ENCODE measurements at places on chromosomes 4 and X. TPM values are rescaled to one million over a fixed set of nuclear protein-coding genes. Genes with fewer than 3 reads are reported as not detected.

Gene AFAP1
- total RNA-seq = 92.8 TPM

Gene AADAT
- total RNA-seq = 2.2 TPM

Gene CFI
- 45.9 TPM for total RNA-seq

Gene MAP7D2
- 0.58 TPM for total RNA-seq

Gene TNMD
- not detected for total RNA-seq

Gene TNIP3
- total RNA-seq = 4.4 TPM

Gene LUZP4
- not detected for total RNA-seq

Gene HPSE
- 3.5 TPM for total RNA-seq

Gene RADX
- total RNA-seq = not detected

Gene EFNB1
- total RNA-seq = 130 TPM

Gene DLG3
- 5.9 TPM for total RNA-seq

Gene DGKK
- not detected for total RNA-seq

Gene SAT1
- 334 TPM for total RNA-seq

Gene TEX13C
- total RNA-seq = not detected

Gene DTHD1
- not detected for total RNA-seq

Gene IL13RA2
- 0.12 TPM for total RNA-seq

Gene KCNE5
- total RNA-seq = not detected

Gene LEF1
- total RNA-seq = 0.58 TPM

Gene SPANXC
- not detected for total RNA-seq

Gene HERC6
- total RNA-seq = 13.1 TPM

Gene NXT2
- 2.2 TPM for total RNA-seq

Gene GAGE10
- total RNA-seq = not detected

Gene CT45A6
- not detected for total RNA-seq

Gene ABCE1
- total RNA-seq = 123 TPM

Gene RIBC1
- total RNA-seq = 2.3 TPM

Gene JAKMIP1
- not detected for total RNA-seq

Gene GALNTL6
- 0.35 TPM for total RNA-seq

Gene FRMD7
- total RNA-seq = not detected

Gene KLB
- total RNA-seq = not detected

Gene CCNG2
- 19.6 TPM for total RNA-seq

Gene GPC3
- not detected for total RNA-seq

Gene TKTL2
- total RNA-seq = not detected

Gene ERAS
- total RNA-seq = not detected

Gene TAF7L
- total RNA-seq = 1.7 TPM
